ENCODE measurements at places on chromosomes 7 and 10. TPM values are rescaled to one million over a fixed set of nuclear protein-coding genes. Genes with fewer than 3 reads are reported as not detected.

FAM131B gene
- total RNA-seq, result 91.1 TPM

MACC1 gene
- 0.16 TPM for total RNA-seq

PDK4 gene
- 11.7 TPM for total RNA-seq

SPDYE5 gene
- total RNA-seq, result not detected

ANKRD2 gene
- total RNA-seq, result not detected

ATXN7L1 gene
- total RNA-seq, result 12.3 TPM

TAS2R5 gene
- total RNA-seq, result 3.4 TPM

GRM8 gene
- 3.7 TPM for total RNA-seq

Measured in occipital lobe (tissue), 3 donors.